ENCODE measurements at places on chromosomes 3 and 15. TPM values are rescaled to one million over a fixed set of nuclear protein-coding genes. Genes with fewer than 3 reads are reported as not detected.
A peak's percentile ranks its signal among the peaks of the same experiment; 100 is the strongest.

ABCF3 gene
- total RNA-seq, result 63.9 TPM

DNA sequence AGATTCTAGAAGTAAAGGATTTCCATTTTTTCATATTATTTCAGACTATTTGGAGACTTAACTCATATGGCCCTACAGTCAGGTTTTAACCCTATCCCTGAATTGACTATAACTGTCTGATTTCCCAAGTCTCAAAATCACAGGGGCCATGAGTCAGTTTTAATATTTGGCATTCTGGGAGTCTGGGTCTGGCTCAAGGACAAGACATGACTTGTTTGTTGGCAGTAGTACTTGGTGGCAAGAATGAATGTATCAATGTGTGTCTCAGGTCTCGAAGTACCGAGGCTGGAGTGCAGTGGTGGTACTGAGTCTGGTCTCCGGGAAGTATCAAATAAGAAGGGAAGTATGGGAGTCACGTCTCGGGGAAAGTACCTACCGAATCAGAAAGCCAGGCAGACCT lies 10.8 kb downstream of the UMPS start:
- H3K27me3 ChIP-seq, result no peaks in the 10 kb centered on the region
- H3K4me1 ChIP-seq, result peaks cover 7% of the 10 kb centered on the region
- H3K27ac ChIP-seq, result no peak overlapping the region
- H3K36me3 ChIP-seq, result peaks cover 30% of the 10 kb centered on the region

DNA sequence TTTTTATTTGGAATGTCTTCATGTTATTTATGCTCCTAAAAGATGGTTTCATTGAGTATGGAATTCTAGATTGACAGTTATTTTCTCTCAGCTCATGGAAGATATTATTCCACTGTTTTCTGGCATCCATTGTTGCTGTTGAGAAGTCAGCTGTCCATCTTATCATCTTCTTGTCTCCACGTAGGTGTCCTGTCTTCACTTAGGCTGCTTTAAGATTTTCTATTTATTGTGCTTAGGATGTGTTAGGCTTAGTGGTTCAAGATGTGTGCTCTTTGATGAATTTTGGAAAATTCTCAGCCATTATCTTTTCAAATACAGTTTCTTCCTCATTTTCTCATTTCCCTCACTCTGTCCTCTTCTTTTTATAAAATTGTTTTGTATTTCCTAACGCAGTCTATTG lies 52.0 kb downstream of the SNRK start:
- DNase-seq, result no peak
- H3K4me3 ChIP-seq, result no peak overlapping the region
- no peaks in the 10 kb centered on the region for H3K4me1 ChIP-seq
- H3K36me3 ChIP-seq, result peaks cover 55% of the 10 kb centered on the region
- no peaks in the 10 kb centered on the region for H3K27me3 ChIP-seq

GRCh38 chr3:197554196-197554561 lies 1.6 kb downstream of the BDH1 start:
- peak overlapping the region; percentile 91 for H3K4me3 ChIP-seq
- H3K4me1 ChIP-seq, result peaks cover 18% of the 10 kb centered on the region
- DNase-seq, result no peak
- peaks cover 5% of the 10 kb centered on the region for H3K36me3 ChIP-seq
- H3K27ac ChIP-seq, result peak overlapping the region; percentile 90

TM6SF1 gene
- 0.16 TPM for total RNA-seq

DNA sequence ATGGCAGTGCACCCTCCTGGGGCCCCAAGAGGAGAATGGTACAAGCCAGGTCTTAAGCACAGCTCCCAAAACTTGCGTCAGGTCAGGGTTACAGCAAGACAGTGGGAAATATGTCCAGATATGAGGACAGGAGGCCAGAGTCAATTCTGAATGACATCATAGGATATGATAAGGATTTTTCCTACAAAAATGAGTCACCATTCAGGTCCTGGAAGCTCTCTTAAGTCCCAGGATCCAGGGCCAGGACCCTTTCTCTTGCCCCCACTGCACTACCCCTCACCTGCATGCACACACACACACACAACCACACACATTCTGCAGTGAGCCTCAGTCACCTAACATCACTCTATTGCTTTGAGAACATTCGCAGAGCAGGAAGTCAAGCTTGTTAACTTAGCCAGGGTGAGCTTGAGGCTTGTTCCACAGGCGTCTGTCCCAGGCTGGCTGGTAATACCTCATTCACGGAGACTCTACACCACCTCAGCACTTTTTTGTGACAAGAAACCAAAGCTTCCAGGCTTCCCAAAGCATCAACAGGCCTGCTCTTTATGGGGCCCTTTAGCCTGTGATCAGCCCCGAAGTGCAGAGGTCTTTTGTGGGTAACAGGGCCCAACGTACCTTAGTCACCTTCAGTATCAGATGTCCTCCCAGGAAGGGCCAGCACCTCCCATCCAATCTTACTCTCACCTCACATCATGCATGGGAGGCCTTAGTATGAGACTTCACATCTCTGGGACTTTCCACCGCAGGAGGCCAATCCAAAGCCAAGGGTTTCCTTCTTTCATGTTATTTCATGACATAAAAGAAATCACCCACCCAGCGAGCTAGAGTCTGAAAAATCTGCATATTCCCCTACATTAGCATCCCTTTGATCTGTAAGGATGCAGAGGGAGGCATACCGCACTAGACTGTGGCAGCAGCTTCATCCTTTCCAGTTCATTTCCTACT lies 74.0 kb upstream of the LIPC start:
- H3K27ac ChIP-seq, result peak overlapping the region; percentile 63
- no peak for DNase-seq
- H3K36me3 ChIP-seq, result no peaks in the 10 kb centered on the region
- no peaks in the 10 kb centered on the region for H3K4me1 ChIP-seq
- no peak overlapping the region for H3K4me3 ChIP-seq

DNA sequence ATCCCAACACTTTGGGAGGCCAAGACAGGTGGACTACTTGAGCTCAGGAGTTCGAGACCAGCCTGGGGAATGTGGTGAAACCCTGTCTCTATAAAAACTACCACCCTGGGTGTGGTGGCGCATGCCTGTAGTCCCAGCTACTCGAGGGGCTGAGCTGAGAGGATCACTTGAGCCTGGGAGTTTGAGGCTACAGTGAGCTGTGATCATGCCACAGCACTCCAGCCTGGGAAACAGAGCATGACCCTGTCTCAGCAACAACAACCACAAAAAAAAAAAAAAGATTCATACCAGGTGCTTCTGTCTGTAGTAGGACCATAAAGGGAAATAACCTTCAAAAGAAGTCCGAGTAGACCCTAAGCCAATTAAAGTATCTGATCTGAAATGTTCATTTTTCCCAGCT lies 94.5 kb downstream of the SERPINI1 start:
- DNase-seq, result no peak
- no peaks in the 10 kb centered on the region for H3K4me1 ChIP-seq
- H3K36me3 ChIP-seq, result no peaks in the 10 kb centered on the region
- H3K27ac ChIP-seq, result no peak overlapping the region
- H3K4me3 ChIP-seq, result no peak overlapping the region
- no peaks in the 10 kb centered on the region for H3K27me3 ChIP-seq

DNA sequence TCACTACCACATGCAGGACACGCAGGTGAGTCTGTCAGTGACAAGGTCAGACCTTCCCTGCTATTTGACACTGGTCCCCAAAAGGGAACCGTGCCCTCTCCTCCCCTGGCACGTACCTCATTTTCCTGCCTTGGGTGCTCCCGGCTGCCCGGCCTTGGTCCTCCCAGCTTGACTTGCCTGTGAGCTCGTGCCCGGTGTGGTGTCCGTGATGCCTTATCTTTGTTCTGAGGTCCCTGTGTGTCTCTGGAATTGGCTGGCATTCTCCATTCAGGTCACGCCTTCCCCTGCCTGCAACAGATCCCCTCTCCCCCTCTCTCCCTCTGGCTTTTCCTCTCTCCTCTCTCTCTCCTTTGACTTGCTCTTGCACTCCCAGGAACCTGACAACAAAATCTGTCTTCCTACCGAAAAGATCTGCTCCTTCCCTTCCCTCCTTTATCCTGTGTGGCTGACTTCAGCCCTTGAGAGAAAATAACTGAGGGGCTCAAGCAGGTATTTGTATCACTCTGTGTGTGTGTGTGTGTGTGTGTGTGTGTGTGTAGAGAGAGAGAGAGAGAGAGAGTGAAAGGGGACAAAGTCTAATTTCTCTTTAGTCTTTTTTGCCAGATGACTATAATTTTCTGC lies at the start of gene MASP1:
MASP1 (minus strand) TSS at position 226 of the 621 bp plus-strand sequence; CDS start at position 121, 105 bp downstream.
- H3K4me1 ChIP-seq, result peaks cover 19% of the 10 kb centered on the region
- H3K36me3 ChIP-seq, result no peaks in the 10 kb centered on the region
- peaks cover 26% of the 10 kb centered on the region for H3K27me3 ChIP-seq

DNA sequence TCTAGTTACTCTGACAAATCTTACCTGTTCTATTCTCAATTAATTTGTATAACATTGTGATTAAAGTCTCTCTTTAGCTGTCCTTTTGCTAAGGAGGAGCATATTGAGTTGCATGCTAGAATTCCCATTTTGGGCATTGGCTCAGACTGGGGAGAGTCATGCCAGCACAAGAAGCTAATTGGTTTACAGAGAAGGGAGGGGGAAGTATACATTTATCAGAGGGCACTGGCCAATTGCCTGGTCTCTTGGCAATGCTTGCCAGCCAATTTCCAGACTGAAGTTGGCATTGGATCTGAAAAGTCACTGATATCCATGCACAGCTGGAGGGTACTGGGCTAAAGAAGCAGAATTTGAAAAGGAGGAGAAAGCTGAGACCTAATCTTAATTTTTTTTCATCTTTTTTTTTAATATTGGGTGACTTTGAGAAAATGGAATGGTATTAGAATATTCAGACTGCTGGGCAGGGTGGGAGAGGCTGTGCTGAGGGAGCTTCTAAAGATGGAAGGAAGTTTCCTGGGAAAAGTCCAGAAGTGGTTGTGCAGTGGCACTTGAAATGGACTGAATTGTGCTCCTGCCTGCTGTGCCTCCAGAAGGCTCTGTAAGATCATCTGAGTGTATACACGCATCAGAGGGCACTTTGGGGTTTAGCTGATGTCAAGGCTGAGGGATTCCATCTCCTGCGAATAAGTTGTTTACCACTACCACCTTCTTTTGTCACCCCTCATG lies 365.2 kb upstream of the DPH6 start:
- H3K4me1 ChIP-seq, result no peaks in the 10 kb centered on the region
- no peak for DNase-seq
- no peak overlapping the region for H3K27ac ChIP-seq
- no peak overlapping the region for H3K4me3 ChIP-seq
- H3K36me3 ChIP-seq, result no peaks in the 10 kb centered on the region

WDR93 gene
- total RNA-seq, result not detected

GRCh38 chr3:15771444-15771843 lies 26.3 kb downstream of the ANKRD28 start:
- peaks cover 3% of the 10 kb centered on the region for H3K4me1 ChIP-seq
- no peak overlapping the region for H3K4me3 ChIP-seq
- no peak overlapping the region for H3K27ac ChIP-seq

CCDC39 gene
- total RNA-seq, result not detected

GRCh38 chr3:68210635-68211034 lies 556.2 kb upstream of the SUCLG2 start:
- DNase-seq, result no peak
- no peaks in the 10 kb centered on the region for H3K36me3 ChIP-seq
- no peak overlapping the region for H3K27ac ChIP-seq
- H3K4me1 ChIP-seq, result no peaks in the 10 kb centered on the region
- no peaks in the 10 kb centered on the region for H3K27me3 ChIP-seq
- no peak overlapping the region for H3K4me3 ChIP-seq

DNA sequence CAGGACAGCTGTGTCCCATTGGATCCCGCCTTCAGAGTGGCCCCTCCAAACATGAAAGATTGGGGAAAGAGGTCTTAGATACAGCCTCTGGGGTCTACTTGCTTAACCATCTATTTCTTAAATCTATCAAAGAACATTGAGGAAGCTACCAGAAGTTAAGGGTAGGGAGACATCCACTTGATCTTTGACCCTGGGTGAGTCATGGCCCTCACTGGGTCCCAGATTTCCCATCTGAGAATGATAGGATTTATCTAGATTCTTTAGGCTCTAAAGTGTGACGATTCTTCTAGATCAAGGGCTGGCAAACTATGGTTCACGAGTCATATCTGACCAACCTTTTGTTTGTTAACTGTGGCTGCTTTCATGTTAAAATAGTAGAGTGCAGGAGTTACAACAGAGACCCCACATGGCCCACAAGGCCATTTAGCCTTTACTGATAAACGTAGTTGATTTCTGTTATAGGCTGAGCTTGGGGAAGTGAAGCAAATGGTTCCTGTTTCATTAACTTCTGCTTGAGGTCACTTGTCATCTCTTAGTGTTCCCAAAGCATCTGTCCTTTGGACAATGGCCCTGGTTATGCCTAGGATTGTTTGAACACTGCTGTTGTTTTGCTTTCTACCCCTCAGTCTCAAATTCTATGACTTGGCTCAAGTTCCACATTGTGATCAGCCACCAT lies 8.0 kb downstream of the MUC13 start:
- no peak overlapping the region for H3K27ac ChIP-seq
- peaks cover 4% of the 10 kb centered on the region for H3K27me3 ChIP-seq
- no peaks in the 10 kb centered on the region for H3K36me3 ChIP-seq
- H3K4me3 ChIP-seq, result no peak overlapping the region
- no peak for DNase-seq
- no peaks in the 10 kb centered on the region for H3K4me1 ChIP-seq

DNA sequence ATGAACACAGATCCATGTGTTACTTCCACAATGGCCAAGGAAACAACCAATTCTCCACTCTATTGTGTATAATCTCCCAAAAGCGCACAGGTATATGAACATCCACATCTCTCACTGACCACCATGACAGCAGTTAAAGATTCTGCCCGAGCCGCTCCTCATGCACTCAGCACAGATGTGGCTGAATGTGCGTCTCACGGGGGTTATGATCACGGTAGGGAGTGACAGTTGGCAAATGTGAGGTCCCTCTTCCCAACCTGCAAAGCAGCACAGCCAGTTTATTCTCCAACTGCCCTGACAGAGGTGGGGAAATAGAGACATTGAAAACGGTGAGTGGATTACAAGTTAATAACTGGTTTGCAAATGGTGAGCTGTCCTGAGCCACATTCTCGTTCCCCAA lies 17.6 kb downstream of the FOXP1 start:
- no peak for DNase-seq
- H3K4me1 ChIP-seq, result peaks cover 9% of the 10 kb centered on the region
- H3K27me3 ChIP-seq, result no peaks in the 10 kb centered on the region
- H3K4me3 ChIP-seq, result no peak overlapping the region

DNA sequence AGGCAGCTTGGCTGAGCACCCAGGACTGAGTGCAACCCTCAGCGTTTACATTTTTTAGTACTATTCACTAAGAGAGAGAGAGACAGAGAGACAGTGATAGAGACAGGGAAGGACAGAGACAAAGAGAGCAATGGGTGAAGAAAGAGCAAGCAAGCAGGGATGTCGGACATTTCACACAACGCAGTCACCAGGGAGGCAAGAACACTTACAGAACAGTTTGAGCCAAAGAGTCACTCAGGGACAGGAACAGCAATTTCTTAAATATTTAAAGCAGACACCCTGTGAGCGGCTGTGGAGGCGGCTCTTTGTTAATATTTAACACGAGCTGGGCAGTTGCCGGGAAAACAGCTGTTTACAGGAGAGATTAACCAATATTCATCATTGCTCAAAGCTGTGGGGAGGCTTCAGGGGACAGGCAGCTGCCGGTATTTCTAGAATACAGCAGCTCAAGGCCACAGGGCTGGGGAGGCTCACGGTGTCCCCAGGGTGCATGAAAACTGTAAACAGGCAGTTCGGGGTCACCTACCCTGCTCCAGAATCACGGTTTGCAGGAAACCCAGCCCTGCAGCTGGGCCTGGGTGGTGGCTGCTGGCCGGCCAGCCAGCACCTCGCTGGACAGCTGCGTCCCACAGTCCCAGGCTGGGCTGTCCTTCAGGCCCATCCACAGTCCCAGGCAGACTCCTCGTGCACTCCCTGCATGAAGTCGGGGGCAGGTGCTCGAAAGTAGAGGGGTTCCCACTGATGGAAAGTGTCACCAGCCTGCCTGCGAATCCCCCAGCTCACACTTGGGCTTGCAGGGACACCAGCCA lies 38.8 kb upstream of the PCSK6 start:
- H3K4me1 ChIP-seq, result no peaks in the 10 kb centered on the region
- no peak overlapping the region for H3K4me3 ChIP-seq
- H3K36me3 ChIP-seq, result no peaks in the 10 kb centered on the region
- H3K27ac ChIP-seq, result no peak overlapping the region

MGLL gene
- 13.3 TPM for total RNA-seq

Measured in neural crest cell (in vitro differentiated cells).